ENCODE measurements at places on chromosomes 2 and 18.

DNA sequence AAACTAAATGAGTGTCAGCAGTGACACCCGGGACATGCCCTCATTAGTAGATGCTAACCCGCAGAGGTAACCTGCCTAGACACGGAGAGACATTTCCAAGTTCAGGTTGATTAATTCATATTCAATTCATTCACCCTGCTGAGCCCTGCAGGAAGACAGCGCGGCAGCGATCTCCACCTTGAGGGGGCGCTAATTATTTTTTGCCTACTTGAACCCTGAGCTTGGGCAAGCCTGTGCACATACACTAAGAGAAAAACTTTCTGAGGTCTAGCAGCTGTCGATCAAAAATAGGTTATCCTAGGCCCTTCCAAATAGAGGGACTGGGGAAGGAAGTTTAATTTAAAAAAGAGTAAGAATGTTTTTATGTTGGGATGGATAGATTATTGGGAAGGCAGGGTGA, 1.3 kb upstream of the LYPD6 start:
- no peak for DNase-seq

GRCh38 chr2:184681642-184682321, 83.5 kb downstream of the ZNF804A start:
- no peak for DNase-seq

- no peak for DNase-seq
These were observed 876.5 kb downstream of the EPHA4 start for GRCh38 chr2:220695397-220696279.

- DNase-seq, result no peak
These were observed 57.2 kb downstream of the CALCRL start for GRCh38 chr2:187390891-187391290.

DNA sequence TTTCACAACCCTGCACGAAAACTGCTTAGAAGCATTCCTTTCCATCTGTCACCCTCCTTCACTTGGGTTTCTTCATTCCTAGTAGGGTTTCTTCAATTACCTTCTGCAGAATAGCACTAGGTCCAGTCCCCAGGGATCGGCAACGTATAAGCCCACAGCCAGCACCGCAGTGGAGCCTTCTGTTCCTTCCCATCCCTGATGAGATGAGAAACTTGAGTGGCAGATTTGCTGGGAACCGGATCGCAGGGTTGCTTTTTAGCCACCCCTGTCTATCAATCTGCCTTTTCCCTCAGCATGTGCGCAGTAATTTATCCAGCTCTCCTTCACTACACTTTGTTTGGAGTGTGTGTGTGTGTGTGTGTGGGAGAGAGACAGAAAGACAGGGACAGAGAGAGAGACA, 94.2 kb downstream of the CD8B2 start:
- no peak for DNase-seq

Measured in dorsolateral prefrontal cortex (tissue), 122 donors.